ENCODE measurements at places on chromosomes 7 and 10.

DNA sequence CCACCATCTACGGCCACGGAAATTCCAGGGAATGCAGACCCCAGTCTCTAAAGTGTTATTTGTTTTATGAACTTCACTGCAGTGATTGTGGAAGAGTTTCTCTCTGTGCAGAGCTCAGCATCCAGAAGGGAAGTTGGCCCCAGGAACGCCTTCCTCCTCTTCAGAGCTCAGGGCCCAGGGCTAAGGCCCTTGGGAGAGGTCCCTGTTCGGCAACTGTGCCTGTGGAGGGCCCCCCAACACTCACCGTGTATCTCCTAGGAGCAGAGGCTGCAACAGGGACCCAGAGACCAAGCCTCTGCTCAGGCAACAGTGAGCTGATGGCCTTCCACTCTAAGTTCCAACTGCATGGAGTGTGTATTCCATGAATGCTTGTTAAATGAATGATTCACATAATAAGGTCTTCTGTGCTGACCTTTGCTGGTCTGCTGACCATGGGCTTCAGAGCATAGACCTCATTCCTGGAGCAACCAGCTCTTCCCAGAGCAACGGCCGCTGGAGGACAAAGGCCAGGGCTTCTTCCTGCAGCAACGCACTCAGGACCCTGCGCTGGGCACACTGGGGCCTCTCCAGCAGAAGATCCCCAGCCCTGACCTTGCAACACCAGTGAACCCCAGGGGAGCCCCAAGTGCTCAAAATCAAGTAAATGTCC is 7.7 kb downstream of the DIP2C start:
- no peak for DNase-seq

- no peak for DNase-seq
Measured at GRCh38 chr7:18590241-18590640, 94.7 kb downstream of the HDAC9 start.

DNA sequence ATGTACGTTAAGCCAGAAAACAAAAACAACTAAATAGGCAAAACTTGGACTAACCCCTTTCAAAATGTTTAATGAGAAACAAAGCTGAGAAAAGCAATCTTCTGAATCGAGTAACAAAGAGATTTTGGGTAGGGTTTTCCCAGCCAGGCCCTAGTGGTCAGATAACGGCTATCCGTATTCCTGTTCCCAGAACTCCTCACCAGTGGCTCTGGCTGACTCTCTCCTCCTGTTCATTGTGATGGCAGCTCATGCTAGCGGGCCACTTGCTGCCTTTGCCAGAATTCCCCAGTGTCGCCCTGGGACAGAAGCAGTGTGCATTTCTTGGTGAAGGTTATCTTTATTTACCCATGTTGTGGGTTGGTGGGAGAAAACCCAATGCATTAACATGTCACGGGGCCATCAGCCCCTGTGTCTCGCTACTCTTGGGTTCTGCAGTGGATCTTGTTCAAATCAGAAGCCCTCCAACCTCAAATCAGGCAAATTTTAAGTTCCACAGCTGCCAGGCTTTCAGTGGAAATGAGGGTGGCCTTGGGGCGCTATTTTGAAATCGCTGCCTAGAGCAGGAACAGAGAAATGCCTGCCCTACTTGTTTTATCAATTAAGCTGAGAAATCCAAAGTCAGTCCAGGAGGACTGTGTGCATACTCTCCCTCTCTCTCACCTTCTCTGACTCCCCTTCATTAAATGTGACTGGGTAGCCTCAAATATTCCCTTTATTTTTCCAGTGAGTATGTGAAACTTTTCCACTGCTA is 164.5 kb upstream of the NPVF start:
- DNase-seq, result no peak

DNA sequence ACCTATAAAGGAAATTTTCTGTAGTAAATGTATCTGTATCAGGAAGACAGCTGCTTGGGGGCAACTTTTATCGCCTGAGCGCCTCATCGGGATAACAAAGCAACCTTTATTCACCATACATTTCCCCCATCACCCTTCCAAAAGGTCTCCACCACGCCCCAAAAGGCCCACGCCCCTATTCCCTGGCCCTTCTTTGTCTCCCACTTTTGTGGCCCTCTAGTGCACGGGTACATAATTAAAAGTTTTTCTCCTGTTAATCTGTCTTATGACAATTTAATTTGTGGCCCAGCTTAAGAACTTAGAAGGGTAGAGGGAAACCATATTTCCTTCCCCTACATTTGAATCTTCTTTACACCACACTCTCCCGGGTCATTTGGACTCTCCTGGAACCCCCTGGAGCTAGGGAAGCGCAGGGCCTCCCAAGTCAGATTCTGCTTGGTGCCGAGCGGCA is 625 bp downstream of the RP9 start:
- no peak for DNase-seq

GRCh38 chr10:13657101-13657680 is 70.4 kb downstream of the PRPF18 start:
- no peak for DNase-seq

GRCh38 chr10:17847585-17848296 is 38.6 kb downstream of the MRC1 start:
- DNase-seq, result no peak

DNA sequence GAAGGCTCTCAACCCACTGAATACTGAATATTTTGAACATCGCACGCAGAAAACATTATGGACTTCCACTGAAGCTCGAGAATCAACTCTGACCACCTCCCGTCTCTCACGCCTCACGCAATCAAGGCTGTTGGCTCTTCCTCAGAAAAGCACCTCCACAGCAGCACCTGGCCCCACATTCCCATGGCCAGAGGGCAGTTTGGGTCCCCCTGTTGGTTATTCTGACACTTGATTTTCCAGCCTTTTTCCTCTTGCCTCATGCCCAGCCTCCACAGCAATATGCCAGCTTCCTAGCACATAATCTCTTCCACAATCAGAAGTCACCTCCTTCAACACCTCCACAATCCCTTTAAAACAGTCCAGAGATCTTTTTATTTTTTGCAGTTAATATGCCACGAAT is 55.9 kb downstream of the SVOPL start:
- no peak for DNase-seq

DNA sequence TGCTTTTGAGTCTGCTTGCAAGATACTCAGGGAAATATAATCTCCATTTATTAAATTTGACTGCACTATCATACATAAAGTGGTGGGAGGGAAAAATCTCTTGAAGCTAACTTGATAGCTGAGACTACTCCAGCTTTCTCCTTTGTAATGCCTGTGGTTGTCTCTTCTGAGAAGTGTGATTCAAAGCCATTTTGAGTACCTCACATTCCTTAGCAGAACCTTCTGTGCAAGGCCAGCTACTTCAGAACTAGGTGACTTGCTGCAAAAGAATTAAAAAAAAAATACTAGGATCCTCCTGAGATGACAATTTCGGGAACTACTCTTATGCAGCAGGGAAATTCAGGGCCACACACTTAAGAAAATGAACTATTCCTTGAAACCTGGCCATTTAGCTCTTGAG is 294.8 kb downstream of the MDFIC start:
- no peak for DNase-seq

DNA sequence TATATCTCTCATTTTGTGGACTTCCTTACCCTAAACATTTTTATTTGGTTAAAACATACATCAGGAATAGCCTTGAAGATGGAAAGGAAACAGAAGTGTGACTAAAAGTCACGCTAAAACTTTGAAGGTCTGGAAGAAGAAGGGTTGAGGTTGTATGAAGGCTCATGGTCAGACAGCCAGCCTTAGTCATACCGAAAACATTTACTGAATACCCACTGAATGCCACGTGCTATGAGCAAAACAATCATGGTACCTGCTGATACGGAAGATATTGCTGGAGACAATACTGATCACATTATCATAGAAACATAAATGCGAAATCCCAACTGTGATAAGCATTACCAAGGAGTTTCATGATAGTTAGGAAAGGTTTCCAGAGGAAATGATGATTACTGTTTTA is 64.0 kb downstream of the PDZD8 start:
- no peak for DNase-seq

DNA sequence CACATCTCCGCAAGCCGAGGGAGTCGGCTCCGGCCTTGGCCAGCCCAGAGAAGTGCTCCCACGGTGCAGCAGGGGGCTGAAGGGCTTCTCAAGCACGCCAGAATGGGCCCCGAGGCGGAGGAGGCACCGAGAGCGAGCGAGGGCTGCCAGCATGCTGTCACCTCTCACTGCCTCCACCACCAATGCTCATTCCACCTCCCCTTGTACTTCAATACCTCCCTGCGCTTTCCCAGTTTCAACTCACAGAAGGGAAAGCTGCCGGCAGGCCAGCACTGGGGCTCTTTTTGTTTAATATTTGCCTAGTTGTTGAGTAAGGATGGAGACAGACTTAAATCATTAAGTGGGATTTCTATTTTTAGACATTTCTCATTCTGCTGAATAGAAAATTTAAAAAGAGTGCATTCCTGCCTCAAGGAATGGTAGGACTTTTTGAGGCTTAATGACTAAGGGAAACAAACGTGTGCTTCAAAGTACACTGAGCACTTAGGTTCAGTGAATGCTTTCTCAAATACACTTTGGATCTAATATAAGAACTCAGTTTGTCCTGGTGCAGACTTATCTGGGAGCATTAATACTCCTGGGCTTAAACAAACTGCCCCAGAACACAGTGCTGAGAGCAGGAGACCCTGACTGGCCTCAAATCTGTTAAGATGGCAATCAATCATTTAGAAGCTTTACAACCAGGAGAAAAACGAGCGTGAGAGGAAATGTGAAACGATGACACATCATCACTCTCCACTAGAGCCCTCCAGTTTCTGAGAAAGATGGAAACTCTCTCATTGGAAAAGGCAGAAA is 131.2 kb downstream of the RALA start:
- DNase-seq, result no peak

DNA sequence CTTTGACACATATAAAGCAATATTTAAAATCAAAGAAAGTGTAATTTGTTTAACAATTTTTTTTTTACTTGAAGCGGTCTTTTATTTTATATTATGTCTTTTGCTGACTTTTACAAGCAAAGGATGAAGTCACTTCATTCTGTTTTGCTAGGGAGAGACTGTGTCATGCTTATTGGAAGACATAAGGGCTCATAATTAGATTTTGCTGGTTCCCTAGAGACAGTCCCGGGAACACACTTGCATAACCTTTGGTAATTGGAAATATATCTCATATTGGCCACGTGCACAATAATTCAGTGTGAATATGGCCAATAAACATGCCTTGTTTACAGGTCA is 448 bp upstream of the NET1 start:
- DNase-seq, result no peak

DNA sequence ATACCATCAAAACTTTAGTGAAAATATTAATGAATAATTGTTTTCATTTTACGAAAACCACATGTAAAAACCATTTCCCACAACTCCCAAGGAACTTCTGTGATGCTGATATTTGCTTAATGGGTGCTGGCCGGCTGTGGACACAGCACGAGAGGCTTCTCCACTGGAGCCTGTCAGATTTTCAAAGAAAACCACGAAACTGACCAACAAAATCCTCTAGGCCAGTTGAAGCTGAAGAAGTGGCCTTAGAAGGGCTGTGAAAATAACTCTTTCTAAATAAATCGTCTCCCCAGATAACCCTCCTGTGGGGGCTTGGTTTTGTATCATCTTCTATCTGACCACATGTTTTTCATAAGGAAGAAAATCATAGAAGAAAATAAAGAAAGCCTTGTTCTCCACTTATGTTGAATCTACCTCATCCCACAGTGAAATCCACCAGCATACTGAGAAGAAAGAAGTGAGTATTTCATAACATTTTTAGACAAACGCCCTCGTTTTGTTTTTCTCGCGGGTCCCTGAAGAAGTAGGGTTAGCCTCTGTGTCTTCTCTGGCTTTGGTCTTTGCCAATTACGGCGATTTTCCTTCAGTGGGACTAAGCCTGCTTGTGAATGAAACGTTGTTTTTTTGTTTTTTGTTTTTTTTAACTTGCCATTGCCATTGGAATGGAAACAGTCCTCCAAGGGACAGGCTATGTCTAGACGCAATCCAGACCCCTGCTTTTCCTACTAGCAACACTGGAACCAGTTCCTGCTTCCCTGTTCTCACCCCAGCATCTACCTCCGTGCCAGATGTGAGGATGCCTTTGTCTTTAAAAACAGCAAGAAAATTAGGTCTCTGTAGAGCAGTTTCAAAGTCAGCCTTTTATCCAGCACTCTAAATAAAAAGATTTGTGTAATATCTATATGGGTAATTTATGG is 123.9 kb downstream of the ADAM12 start:
- no peak for DNase-seq

DNA sequence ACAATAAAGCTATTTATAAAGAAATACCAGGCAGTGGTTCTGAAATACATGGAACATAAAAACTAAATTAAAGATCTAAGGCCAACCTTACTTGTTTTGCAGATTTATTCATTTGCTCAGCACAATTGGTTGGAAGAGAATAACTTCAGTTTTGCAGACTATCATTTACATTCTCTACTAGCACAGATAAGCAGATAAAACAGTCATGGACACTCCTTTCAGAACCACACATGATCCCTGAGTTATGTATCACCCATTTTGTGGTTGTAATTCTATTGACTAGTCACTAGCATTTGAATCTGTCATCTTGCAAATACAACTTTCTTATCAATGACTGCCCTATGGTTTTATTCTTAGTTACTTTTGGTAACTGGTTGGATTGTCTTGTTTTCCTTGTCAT is 45.1 kb downstream of the PRKAR2B start:
- DNase-seq, result no peak

Measured in stimulated activated CD4-positive, alpha-beta T cell treated with anti-CD3 and anti-CD28 coated beads, Interleukin-1b, Interleukin-23, amount 100 ng/mL, for 24 hours (primary cell).